Stimulated activated CD8-positive, alpha-beta memory T cell treated with anti-CD3 and anti-CD28 coated beads, Interleukin-7, amount 100 ng/mL, for 48 hours (primary cell): ENCODE measurements at places on chromosomes 1 and 21.

DNA sequence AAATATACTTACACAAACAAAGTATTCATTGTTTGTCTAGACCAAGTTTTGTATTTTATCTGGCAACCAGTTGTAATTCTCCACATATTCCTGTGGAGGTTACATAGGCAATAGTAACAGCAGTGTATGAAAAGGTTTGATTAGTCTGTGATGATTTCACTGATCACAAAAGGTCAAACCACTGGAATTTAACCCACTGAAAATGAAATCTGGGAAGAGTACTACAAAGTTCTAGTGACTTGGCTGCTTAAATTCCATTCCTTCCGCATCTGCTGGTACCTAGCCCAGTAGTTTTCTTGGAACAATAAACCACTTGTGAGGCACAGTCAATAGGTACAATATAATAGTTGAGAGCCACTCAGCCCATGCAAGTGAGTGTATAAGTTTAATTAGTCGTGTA lies 205.4 kb downstream of the NFIA start:
- DNase-seq, result no peak

GRCh38 chr1:54401799-54402198 lies 4.4 kb downstream of the SSBP3 start:
- DNase-seq, result no peak

DNA sequence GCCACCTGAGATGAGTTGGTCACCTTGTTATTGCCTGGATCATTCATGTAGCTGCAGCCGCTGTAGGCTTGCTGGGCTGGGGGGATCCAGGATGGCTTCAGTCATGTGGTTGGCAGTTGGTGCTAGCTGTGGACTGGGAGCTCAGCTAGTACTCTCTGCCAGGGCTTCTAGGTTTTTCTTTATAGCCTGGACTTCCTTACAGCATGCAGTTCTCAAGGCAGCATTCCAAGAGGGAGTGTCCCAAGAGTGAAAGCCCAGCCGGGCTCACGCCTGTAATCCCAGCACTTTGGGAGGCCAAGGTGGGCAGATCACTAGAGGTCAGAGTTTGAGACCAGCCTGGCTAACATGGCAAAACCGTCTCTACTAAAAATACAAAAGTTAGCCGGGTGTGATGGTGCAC lies 23.7 kb upstream of the ACTL8 start:
- DNase-seq, result no peak

- no peak for DNase-seq
Observed at GRCh38 chr1:198764748-198765147, 125.9 kb downstream of the PTPRC start.

DNA sequence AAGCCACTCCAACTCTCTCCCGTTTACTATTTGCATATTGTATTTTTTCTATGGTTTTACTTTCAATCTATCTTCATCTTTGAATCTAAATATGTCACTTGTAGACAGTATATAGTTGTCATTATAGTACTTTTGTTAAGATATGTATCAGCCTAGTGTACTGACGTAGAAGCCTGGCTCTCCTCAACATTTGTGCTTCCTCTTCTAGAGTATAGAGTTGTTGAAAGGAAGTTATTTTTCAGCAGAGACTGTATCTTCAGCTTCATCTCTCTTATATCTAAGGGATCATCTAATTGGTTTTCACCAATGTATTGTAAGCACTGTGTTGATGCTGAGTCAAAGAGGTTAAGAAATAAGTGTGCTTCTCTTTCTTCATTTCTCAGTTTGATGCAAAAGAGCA lies 192.8 kb downstream of the LMO4 start:
- DNase-seq, result no peak

- DNase-seq, result no peak
Observed at GRCh38 chr1:197595304-197595904, 179.9 kb downstream of the DENND1B start.

- no peak for DNase-seq
Observed at GRCh38 chr1:110086961-110087360, 16.5 kb upstream of the ALX3 start.

GRCh38 chr21:42153746-42154145 lies 65.2 kb upstream of the ABCG1 start:
- no peak for DNase-seq

GRCh38 chr1:91564888-91565701 lies 64.4 kb downstream of the CDC7 start:
- DNase-seq, result no peak

DNA sequence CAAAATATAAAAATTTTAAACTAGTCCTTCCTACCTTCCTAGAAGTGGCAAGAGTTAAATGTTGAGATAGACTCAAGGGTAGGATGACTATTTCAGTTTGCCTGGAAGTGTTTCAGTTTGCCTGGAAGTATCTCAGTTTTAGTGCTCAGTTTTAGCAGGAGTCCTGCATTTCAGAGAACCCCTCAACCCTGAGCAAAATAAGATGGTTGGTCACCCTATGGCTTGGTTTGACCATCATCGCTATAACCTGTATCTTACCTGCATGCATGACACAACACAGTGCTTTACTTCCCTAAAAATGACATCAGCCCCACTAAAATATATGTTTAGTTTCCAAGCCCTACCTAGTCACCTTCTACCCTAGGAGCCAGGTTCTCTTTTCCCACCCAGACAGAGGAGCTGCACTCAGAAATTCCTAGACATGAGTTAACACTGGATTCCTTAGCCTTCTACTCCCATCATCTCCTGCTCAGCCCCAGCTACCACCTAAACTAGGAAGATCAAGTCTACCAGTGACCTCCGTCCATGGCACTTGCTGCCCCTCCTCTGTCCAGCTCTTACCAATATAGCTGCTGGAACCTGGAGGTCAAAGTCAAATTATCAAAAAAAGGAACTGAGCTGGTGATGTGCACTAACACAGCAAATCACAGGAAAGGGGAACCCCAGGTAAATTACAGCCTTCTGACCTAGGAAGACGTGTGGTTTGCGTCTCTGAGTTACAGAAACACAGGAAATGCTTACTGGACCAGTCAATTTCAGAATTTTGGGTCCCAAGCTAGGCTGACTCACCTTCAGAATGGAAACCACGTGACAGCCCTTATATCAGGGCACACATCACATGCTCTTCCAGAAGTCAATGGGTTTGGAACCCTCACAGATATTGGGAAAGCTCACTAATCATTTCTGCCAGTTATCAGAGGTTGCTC lies 2.2 kb upstream of the G0S2 start:
- peak; percentile 37 for DNase-seq

DNA sequence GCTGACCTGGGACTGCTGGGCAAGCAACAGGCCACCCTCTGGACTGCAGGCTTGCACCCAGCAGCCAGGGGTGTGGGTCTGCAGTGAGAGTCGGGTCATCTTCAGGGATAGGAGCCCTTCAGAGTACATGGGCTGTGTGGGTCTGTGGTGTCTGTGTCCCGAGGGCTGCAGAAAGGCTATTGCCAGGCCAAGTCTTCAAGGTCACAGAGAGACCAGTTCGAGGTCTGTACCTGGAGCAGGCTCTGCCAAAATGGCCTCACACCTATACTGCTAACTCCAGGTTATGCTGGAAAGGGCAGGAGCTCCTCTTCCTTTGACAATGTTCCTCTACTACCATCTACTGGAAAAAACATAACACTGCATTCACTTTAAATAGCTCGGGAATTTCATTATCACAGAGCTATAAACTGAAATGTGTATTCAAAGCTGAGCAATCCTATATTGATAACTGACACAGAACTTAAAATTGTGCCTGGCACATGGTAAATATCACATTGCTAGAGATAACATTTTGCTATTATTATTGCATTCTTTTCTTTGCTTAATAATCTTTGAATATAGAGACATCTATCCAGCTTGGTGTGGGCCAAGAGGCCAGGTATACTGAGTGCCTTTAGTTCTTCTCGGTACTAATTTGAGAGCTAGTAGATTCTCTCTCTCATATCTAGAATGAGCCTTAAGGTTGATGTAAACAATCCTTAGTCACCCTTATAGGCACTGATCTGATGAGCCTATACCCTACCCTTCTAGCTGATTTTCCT lies 6.9 kb upstream of the DNAH14 start:
- DNase-seq, result no peak

DNA sequence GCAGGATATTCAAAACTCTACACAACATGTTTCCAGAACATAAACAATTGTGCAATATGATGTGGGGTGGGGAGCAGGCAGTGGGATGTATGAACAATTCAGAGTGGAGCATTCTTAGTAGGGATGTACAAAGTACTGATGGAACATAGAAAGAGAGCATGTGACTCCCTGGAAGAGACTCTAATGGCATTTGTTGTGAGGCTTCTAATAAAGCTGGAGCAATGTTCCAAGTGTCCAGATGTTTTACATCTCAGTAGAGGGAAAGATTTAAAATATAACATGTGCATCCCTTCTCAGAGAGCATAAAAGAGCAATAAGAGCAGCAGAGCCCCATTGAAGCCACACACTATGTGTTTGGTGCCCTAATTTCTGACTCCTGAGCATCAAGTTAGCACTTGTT lies 116.5 kb downstream of the BRINP2 start:
- no peak for DNase-seq

DNA sequence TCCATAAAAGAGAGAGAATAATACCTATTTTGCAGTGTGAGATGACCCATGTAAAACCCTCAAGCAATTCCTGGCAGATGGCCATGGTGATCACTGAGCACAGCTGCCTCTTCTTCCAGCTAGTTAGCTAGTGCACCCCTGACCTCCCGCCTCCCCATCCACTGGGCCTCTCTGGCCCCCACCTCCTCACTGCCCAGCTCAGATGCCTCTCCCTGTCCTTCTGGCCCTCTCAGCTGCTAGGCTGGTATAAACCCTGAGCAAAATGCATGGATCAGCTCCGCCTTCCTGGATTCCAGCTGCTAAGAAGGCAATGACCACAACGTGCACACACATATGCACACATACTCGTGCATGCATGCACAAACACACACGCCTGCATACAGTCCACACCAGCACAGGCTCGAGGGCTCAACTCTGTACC lies 117.2 kb downstream of the DMRTB1 start:
- no peak for DNase-seq

- no peak for DNase-seq
Observed at GRCh38 chr1:45356186-45356585, 15.9 kb upstream of the MUTYH start.

- no peak for DNase-seq
Observed at GRCh38 chr1:198575292-198575691, 34.8 kb upstream of the ATP6V1G3 start.

- DNase-seq, result no peak
Observed at GRCh38 chr1:94160811-94161210, 39.9 kb upstream of the ABCA4 start.

- no peak for DNase-seq
Observed at GRCh38 chr1:173861731-173862145, 6.1 kb downstream of the GAS5 start.

GRCh38 chr1:150464422-150464826 lies 22.8 kb upstream of the TARS2 start:
- peak; percentile 20 for DNase-seq

- no peak for DNase-seq
Observed at GRCh38 chr1:84918726-84919336, 25.8 kb upstream of the LPAR3 start.

DNA sequence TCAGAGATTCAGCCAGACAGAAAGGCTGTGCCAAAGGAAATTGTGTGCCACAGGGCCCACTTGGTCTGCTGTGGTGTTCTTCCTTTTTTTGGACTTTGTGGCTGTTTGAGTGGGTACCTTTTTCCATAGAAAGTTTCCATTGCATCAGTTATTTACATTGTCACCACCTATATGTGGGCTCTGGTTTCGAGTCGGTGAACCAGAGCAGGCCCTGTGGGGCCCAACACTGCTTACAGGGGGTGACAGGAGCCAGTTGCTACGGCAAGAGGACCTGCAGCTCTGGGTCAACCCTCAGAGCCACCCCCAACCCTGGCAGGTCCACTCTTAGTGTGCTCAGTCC lies 157.0 kb upstream of the EDN2 start:
- peak; percentile 38 for DNase-seq

DNA sequence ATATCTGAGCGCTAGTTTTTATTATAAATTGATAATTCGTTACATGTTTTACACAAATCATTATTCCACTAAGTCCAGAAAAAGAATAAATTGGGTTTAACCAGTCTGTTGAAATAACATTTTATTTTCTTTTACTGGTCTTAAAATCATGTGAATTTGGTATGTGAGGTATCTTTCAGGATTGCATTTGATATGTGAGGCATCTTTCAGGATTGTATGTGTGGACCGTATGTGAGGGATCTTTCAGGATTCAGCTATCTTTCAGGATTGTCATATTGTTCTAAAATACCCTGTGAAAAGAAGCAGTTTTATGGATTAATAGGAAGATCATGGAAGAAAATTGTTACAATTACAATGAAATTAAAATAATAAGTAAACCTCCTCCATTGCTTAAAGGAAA lies 42.9 kb downstream of the USP25 start:
- no peak for DNase-seq

DNA sequence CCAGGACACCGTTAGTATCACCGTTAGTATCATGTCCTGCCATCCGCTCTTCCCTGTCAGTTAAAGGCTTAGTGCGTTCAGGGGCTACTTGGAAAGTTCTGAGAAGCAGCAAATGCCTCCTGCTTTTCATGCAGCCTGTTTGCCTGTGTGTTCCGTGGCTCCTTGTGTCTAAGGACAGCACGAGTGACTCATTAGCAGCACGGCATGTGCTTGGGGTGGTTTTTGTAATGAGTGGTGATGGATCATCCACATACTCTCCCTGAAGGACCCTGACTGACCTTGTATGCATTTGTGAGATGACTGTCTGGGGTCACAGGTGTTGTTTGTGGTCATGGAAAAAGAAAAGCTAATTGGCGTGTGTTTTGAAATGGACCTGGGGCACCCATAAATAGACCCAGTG lies 221.9 kb downstream of the PBX1 start:
- no peak for DNase-seq
